T-cell (primary cell): ENCODE measurements at places on chromosomes 4 and X.

GRCh38 chrX:91434351-91435168 lies at the start of gene PABPC5:
Gene PABPC5 (plus strand): TSS chrX:91434839. CDS start chrX:91435578, 739 bp downstream.
- DNase-seq, result no peak

- DNase-seq, result no peak
These were observed 14.3 kb downstream of the SMARCAD1 start for GRCh38 chr4:94221916-94222315.

- no peak for DNase-seq
These were observed 79.4 kb downstream of the FTHL17 start for GRCh38 chrX:30992381-30992904.

- DNase-seq, result no peak
These were observed 119.8 kb downstream of the AMELX start for GRCh38 chrX:11412715-11413623.

DNA sequence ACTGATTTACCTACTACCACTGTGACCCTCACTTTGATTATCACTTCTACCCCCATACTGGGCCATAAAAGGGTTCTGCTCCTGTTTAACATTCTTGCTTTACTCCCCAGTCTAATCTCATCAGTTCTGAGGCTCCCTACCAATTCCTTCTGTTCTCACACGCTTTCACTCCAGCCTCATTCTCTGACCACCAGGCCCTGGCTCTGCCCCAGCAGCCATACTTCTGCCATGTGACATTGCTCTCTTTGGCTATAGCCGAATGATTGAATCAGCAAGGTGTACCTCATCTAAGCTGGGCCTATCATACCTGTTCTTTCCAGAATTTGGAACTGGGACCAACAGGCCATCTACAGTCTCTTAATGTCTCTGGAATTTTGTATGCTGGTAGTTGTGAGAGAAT lies 14.4 kb upstream of the ELF2 start:
- no peak for DNase-seq

- DNase-seq, result no peak
These were observed 295.5 kb upstream of the BOD1L1 start for GRCh38 chr4:13922873-13923645.

DNA sequence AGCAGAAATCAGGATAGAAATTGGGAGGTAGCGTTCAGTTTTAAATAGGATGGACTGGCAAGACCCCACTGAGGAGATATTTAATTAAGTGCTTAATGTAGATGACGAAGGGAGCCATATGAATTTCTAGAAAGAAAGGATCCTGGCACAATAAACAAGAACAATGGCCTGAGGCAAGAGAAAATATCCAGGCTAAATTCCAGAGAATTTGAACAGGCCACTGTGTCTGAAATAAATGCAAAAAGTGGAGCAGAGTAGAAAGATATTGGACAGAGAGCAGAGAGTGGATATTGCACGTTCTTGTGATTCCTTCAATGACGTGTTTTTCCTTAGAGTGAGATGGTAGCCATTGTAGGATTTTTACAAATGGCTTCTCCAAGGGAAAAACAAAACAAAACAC lies 1504.8 kb downstream of the C4orf33 start:
- no peak for DNase-seq

GRCh38 chr4:66750273-66750672 lies 795.0 kb downstream of the CENPC start:
- DNase-seq, result no peak
